ENCODE measurements at places on chromosomes 3 and 15. TPM values are rescaled to one million over a fixed set of nuclear protein-coding genes. Genes with fewer than 3 reads are reported as not detected.

- H3K4me1 ChIP-seq = no peaks in the 10 kb centered on the region
- no peak overlapping the region for H3K4me3 ChIP-seq
- DNase-seq = no peak
- H3K27ac ChIP-seq = no peak overlapping the region
Observed at GRCh38 chr3:99678023-99678422, 39.6 kb downstream of the COL8A1 start.

GRCh38 chr3:178205740-178206139, 330.5 kb upstream of the KCNMB2 start:
- H3K36me3 ChIP-seq = no peaks in the 10 kb centered on the region
- no peaks in the 10 kb centered on the region for H3K4me1 ChIP-seq
- H3K4me3 ChIP-seq = no peak overlapping the region
- no peak for DNase-seq
- no peak overlapping the region for H3K27ac ChIP-seq

GRCh38 chr3:136804813-136805212, 14.1 kb upstream of the SLC35G2 start:
- no peak for DNase-seq
- no peak overlapping the region for H3K4me3 ChIP-seq
- no peaks in the 10 kb centered on the region for H3K4me1 ChIP-seq
- no peak overlapping the region for H3K27ac ChIP-seq
- H3K27me3 ChIP-seq = no peaks in the 10 kb centered on the region
- no peaks in the 10 kb centered on the region for H3K36me3 ChIP-seq

GRCh38 chr3:196263819-196264218, 23.7 kb downstream of the PCYT1A start:
- peaks cover 23% of the 10 kb centered on the region for H3K36me3 ChIP-seq
- H3K4me1 ChIP-seq = peaks cover 4% of the 10 kb centered on the region
- H3K27me3 ChIP-seq = no peaks in the 10 kb centered on the region
- DNase-seq = no peak
- H3K4me3 ChIP-seq = no peak overlapping the region

- no peak overlapping the region for H3K4me3 ChIP-seq
- H3K27ac ChIP-seq = no peak overlapping the region
- no peak for DNase-seq
- H3K36me3 ChIP-seq = no peaks in the 10 kb centered on the region
- H3K4me1 ChIP-seq = peaks cover 25% of the 10 kb centered on the region
- no peaks in the 10 kb centered on the region for H3K27me3 ChIP-seq
Observed at GRCh38 chr3:195558602-195559001, 15.5 kb upstream of the PPP1R2 start.

- H3K36me3 ChIP-seq = no peaks in the 10 kb centered on the region
- DNase-seq = no peak
- peaks cover 11% of the 10 kb centered on the region for H3K27me3 ChIP-seq
- H3K4me3 ChIP-seq = no peak overlapping the region
Observed at GRCh38 chr3:58880182-58880581, 169.6 kb downstream of the CFAP20DC start.

The RTP4 gene
- 1.7 TPM for total RNA-seq

All from activated CD4-positive, alpha-beta memory T cell treated with anti-CD3 and anti-CD28 coated beads for 36 hours (primary cell).